MM.1S (cell line): ENCODE measurements at places on chromosomes 2 and 18.

DNA sequence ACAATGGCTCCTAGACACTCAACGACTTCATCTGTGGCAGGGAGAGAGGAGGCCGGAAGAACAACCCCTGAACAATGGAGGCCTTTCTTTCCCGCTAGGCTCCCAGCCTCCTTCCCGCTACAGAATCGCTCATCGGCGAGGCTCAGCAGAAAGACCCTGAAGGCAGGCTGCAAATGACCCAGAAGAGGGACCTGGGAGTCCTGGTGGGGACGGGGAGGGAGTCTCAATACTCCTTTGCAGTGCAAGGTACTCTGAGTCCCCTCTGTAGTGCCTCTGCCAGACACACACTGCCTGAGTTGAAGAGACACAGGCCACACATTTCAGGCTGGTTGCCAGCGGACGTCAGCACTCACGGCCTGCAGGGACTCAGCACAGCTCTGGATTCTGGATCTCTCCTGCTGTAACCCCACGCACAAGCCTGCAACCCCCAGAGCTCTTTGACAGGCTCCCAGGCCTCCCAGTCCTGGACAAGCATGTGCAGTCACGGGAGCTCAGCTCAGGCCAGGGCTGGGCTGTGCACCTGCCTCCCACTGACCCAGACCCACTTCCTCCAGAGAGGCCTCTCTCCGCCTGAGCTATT, 6.1 kb downstream of the GPR17 start:
- no peak for DNase-seq

DNA sequence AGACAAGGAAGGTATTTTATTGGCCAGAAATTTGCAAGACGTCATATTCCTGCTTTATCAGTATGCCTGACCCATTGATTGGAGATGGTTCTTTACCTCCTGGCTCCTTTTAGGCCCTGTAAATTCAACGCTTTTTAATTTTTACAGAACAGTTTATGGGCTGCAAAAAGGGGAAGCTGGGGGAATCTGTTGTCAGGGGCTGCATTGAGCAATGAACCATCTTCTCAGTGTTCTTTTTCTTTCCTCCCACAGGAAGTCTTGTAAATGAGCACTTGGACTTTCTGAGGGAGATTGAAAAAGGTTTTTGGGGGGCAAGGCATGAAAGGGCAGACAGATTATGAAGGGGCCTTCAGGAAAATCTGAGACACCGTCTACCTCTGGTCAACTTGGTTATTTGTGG, 503.6 kb upstream of the TNP1 start:
- no peak for DNase-seq

DNA sequence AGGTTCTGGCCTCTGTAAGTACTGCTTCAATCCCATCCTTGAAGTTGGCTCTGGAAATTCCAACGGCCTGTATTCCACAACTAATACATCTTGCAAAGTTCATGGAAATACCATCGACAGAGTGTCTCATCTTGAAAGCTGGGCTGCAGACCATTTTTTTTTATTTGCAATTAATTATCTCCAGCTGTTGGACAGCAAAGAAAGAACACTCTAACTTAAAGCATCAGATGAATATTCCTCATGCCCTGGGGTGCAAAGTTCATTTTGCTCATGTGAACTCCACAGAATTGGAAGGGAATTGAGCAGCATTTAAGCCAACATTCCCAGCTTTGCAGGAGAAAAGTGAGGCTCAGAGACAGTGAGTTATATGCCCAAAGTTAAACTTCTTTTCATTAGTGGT, 96.5 kb upstream of the PIEZO2 start:
- no peak for DNase-seq

DNA sequence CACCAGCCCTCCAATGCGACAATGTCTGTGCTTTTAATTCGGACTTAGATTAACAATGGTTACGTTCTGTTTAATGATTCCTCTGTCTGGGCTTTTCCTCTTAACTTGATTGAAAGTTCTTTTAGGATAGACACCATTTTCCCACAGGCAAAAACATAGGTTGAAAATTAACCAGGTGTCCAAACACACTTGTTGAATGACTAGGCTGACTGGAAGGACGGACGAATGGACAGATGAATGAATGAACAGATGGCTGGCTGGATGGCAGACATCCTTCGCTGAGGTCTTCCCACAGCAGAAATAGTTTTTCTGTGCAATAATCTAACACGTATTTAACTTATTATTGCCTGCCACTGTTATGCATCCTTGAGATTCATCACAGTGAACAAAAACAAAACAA, 298.8 kb downstream of the SRBD1 start:
- no peak for DNase-seq

GRCh38 chr2:118148809-118149208, 60.5 kb downstream of the INSIG2 start:
- no peak for DNase-seq
